MCF 10A (cell line): ENCODE measurements at places on chromosomes 2 and 18. TPM values are rescaled to one million over a fixed set of nuclear protein-coding genes. Genes with fewer than 3 reads are reported as not detected.

GRCh38 chr2:66569321-66569851, 134.5 kb downstream of the MEIS1 start:
- no peak for DNase-seq

GRCh38 chr18:28159055-28159454, 17.9 kb downstream of the CDH2 start:
- DNase-seq = peak; percentile 21

DNA sequence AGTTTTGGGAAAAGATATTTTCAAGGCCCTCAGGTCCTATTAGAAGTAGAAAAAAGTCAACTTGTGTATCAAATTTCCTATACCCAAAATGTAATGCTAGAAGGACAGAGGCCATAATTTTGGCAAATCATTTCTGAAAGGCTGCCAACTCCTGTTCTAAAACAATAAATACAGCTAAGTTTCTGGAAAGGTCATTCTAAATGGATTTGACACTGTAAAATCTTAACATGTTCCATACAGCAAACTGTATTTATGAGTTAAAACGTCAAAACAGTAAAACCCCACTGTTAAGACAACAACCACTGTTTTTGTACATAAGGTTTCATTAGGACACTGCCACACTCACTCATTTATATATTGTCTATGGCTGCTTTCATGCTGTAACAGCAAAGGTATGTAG, 9.7 kb downstream of the FAM98A start:
- peak; percentile 11 for DNase-seq

GRCh38 chr18:26544451-26544850, 3.9 kb downstream of the KCTD1 start:
- no peak for DNase-seq

DNA sequence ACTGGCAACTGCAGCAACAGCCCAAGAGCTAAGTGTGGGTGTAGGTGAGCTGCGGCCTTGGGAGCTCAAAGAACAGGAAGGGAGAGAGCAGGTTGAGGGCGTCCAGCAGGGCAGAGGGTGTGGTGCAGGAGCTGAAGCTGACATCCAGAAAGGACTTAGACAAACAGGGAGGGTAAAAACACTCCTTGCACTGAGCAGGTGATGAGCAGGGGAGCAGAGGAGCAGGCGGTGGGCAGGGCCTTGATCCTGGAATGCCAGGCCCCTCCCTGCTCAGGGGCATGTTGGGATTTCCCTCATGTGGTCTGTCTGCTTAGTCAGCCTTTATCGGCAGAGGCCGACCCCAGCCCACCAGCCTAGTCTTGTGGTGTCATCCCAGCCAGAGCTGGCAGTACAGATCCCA, 63.6 kb downstream of the VSNL1 start:
- DNase-seq = no peak

DNA sequence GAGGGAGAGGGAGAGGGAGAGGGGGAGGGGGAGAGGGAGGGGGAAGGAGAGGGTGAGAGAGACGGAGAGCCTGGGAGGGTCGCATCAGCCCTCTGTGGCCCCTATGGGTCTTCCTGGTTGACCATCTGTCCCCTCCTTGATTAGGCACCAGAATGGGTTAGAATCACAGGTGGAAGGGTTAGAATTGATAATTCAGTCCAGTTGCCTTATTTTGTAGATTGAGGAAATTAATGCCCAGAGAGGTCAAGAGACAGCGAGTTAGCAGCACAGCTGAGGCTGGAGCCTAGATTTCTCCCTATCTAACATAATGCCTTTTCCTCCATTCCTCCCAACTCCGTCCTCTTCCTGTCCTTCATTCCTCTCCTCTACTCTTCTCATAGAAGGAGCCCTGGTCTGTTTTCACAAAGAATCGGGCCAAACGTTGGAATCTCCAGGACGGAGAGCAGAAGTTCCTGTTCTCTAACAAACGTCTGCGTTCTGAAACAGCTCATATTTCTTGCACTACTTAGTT, 338 bp upstream of the THUMPD2 start:
- DNase-seq = no peak

- peak; percentile 90 for DNase-seq
These were observed 247.1 kb downstream of the BCL11A start for GRCh38 chr2:60306267-60306861.

- DNase-seq = peak; percentile 55
These were observed 249.4 kb downstream of the MEIS1 start for GRCh38 chr2:66684289-66684688.

- no peak for DNase-seq
These were observed 62.2 kb downstream of the OSBPL6 start for GRCh38 chr2:178256382-178257042.

GRCh38 chr2:85769236-85769982, 15.6 kb downstream of the ATOH8 start:
- no peak for DNase-seq

DNA sequence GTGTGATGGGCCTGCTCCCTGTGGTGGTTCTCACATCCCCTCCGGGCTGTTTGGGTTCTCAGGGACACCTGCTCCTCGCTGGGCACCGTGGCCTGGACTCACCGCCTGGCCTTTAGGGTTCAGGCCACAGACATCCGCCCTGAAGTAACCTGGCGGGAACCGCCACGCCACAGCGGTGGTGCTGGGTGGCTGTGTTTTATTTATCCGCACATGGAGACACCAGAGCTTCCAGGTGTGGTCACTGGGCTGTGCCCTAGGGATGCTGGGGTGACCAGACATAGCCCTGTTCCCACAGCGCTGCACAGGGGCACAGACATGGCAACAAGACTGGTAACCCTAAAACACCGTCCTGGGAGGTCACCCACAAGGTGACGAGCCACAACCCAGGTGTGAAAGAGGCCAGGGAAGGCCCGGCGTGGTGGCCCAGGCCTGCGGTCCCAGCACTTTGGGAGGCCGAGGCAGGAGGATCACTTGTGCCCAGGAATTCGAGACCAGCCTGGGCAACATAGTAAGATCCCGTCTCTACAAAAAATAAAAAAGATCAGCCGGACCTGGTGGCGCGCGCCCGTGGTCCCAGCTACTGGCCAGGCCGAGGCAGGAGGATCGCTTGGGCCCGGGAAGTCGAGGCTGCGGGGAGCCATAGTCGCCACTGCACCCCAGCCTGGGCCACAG, 649 bp upstream of the HSBP1L1 start:
- DNase-seq = no peak

DNA sequence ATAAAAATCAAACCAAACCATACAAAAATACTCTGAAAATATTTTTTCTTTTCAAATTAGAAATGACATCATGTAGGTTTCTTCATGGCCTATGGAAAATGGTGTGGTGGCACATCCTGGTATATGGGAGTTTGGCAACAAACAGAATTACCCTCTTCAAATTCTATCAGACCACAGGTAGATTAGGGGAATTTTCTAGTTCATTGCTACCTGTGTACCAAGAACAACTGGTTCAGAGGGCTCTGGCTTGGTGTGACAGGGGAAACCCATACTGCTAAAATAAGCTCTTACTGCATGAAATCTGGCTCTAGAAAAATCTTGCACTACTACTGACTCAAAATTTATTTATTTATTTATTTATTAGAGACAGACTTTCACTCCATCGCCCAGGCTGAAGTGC, 63.4 kb upstream of the PELI1 start:
- DNase-seq = no peak

- no peak for DNase-seq
These were observed 7.4 kb upstream of the MOB1A start for GRCh38 chr2:74186038-74186437.

- DNase-seq = peak; percentile 76
These were observed 101.7 kb downstream of the AGAP1 start for GRCh38 chr2:235595422-235596010.

GRCh38 chr18:41594582-41594981, 360.5 kb upstream of the PIK3C3 start:
- DNase-seq = no peak

DNA sequence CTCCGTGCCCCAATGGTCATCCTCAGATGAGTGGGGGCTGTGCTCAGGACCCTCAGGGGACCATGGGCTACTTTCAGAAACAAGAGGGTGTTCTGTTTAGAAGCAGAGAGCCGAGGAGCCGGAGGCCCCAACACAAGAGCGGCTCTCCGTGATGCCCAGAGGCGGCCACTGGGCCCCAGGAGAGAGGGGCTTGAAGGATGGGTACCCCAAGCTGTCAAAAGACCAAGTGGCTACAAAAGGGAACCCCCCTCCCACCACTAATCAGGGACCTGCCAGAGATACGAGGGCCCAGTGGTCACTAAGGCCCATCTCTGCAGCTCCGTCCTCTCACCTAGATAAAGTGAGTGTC, 93.6 kb downstream of the HDAC4 start:
- no peak for DNase-seq

GRCh38 chr18:56487801-56488200, 150.6 kb downstream of the TXNL1 start:
- DNase-seq = no peak

GRCh38 chr2:163364736-163365135, 371.1 kb downstream of the FIGN start:
- no peak for DNase-seq

DNA sequence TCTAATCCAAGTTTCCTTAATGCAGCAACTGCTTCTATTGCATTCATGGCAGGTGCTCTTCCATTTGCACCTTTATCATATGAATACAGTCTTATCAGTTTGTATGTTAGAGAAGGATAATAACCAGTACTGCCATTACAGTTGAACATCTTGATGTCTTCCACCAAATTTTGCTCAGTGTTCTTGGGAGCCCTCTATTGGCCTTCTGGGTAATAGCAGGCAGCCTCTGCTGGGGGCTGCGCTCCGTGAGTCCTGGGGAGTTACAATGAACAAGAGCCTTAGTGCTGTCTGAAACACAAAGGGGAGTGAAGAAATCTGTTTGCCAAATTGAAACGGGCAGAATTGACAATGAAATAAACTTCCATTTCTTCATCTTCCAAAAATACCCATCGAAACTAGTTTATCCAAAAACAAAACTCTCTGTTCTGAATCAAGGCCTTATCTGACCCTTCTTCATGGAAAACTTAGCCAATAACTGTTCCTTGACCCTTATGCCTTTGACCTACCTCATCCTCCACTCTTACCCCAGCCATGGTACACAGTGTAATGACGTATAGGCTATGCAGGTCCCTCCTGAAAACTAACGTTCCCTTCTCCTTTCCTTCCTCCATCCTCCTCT, 79.9 kb downstream of the ALK start:
- DNase-seq = peak; percentile 46

GRCh38 chr18:21757833-21758232, 17.2 kb downstream of the MIB1 start:
- no peak for DNase-seq

DNA sequence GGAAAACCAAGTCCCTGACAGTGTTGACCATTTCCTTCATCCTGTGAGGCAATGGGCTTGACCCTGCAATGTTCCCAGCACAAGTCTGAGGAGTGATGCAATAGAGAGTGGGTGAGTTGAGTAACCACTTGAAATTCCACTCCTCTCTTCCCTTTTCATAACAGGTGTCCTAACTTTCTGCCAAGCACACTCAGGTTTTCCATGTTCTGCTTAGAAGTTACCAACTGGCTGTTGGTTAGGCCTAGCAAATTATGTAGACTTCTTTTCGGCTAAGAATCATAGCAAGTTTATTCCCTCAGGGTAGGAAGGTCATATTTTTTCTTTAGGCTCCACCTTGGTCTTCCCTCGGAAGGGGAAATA, 11.5 kb downstream of the GNLY start:
- DNase-seq = peak; percentile 99

DNA sequence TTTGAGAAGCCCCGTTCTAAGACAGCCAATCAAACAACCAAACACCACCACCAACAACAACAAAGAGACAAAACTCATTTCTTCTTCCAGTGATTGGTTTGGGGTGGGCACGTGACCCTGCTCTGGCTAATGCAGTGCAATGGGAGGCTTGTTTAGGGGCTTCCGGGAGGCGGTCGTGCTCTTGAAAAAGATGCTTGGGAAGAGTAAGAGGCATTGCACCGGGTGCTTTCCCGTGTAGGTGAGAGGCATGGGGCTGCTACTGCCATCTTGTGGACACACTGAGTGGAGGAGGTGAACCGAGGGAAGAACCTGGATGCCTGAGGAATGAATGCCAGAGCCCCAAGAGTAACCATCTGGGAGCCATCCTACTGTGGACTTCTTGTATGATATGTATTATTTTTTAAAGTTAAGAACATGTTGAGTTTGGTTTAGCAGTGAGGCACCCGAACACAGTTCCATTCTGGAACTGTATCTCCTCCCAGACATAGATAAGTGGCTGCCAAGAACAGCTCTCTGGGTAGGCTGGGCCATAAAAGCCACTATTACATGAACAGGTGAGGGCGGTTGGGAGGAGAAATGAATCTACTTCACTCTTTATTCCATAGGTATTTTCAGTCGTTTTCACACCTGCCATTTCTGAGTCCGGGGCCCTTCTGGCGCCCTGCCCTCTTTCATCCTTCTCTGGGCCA, 19.1 kb upstream of the ARHGAP25 start:
- peak; percentile 79 for DNase-seq

Gene FOXI3
- total RNA-seq = not detected in 2 replicates

Gene STPG4
- 0.83 TPM in 1 of 2 replicates, not detected in the other for total RNA-seq

Gene USP37
- 11.6 and 16.4 TPM in 2 replicates for total RNA-seq

Gene LCT
- not detected in 2 replicates for total RNA-seq

Gene FKBP7
- total RNA-seq = 5.8 and 8.4 TPM in 2 replicates

Gene PTPRM
- total RNA-seq = 82.8 and 107 TPM in 2 replicates

Gene LHCGR
- not detected in 2 replicates for total RNA-seq

Gene ATF2
- total RNA-seq = 58.5 and 63.9 TPM in 2 replicates

Gene SLC9A2
- 0.05 and 0.09 TPM in 2 replicates for total RNA-seq

Gene MYO1B
- total RNA-seq = 204 and 241 TPM in 2 replicates

Gene SS18
- total RNA-seq = 89.9 and 103 TPM in 2 replicates

Gene KCTD18
- total RNA-seq = 13.3 and 13.5 TPM in 2 replicates

Gene RNU2-63P
- 5.0 and 9.1 TPM in 2 replicates for total RNA-seq

Gene TFCP2L1
- 22.6 and 24.3 TPM in 2 replicates for total RNA-seq

Gene HIBCH
- 14.7 and 16.2 TPM in 2 replicates for total RNA-seq

Gene IL36RN
- total RNA-seq = not detected in 2 replicates
